Nucleus accumbens (tissue), 56 donors: ENCODE measurements at places on chromosomes 16 and 17.

DNA sequence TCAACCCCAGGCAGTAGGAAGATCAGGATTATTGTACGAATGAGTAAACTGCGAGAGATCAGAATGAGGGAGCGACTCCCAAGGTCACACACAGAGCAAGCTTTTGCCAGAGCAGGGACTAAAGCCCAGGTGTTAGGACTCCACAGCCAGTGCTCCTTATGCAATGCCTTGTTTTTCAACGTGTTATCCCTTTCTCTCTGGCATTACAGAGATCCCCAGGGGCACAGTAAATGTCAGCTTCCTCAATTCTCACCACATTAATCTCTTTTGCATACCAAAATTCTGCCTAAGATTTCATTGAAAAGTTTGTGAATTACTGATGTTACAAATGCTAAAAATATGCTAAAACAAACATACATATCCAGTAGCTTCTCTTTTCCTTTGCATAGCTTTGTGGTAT is 68.1 kb upstream of the CES5A start:
- no peak for DNase-seq

DNA sequence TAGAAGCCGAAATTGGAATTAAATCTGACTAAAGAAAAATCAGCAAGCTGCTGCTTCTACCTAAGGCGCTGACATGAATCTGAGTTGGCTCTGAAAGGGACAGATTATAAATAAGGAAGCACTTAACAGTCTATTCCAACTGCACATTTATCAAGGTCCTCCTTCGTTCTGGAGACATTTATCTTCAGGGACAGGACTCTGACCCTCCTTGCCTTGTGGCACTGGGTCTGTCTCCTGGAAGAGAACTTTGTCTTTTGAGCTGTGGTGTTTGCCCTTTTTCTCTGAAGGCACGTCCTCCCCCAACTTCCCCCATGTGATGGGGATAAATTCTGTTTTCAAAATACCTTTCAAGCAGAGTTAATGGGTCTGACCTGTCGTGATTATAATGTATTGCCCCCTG is 47.0 kb upstream of the MARCHF10 start:
- DNase-seq = no peak

DNA sequence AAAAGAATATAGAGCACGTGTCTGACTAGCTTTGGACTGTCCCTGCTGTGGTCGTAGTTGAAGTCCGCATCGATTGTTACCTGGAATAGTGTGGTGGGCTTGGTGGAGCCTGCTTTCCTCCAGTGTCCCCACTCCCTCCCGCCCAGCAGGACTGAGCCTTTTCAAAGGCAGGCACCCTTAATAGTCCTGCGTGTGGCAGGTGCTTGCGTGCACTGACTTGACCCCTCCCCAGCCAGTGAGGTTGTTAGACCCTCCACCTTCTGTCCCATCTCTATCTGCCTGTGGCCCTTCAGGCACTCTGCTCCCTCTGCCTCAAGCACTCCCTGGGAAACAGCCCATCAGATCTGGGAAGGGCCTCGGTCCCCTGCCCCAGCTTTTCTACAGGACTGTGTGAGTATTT is 36.6 kb downstream of the TMEM11 start:
- DNase-seq = no peak

DNA sequence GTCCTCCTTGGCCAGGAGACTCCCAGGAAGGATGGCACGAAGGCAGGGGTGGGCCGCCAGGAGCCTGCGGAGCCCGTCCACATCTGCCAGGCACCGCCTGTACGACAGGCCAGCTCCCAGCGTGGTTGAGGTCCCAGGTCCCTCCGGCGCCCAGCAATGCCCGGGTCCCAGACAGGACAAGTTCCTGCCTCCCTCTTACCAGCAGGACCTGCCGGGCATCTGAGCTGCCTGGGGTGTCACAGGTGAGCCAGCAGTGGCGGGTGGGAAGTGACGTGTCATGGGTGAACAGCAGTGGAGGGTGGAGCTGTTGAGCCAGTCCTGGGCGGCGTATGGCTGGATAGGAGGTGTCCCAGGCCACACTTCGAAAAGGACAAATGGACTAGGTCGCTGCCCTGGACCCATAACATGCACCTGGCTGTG is 15.7 kb upstream of the BAHCC1 start:
- DNase-seq = no peak

DNA sequence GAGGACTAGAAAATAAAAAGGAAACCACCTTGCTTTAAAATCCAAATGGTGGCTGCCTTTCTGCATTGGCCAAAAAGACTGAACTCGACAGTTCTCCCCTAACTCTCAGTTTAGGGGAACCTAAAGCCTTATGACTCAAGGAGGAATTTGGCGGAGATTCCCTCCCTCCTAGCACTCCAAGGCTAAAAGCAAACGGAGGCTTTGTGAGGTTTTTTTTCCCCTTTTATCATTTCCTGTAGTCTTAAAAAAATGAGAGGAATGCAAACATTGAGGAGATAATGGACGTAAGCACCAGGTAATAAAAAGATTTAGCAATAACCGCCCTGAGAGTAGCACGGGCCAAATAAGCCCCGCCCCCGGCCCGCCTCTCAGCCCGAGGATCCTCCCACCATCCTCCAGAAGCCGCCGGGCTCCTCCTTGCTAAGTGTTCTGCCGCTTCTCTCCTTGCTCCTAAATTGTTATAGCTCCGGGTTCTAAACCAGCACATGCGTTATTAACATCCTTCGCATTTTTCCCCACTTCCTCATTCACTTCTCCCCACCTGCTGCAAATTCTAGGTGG is 5.8 kb upstream of the KIFC3 start:
- peak; percentile 60 for DNase-seq

- no peak for DNase-seq
Observed at GRCh38 chr17:13323990-13324389, 277.7 kb downstream of the HS3ST3A1 start.

DNA sequence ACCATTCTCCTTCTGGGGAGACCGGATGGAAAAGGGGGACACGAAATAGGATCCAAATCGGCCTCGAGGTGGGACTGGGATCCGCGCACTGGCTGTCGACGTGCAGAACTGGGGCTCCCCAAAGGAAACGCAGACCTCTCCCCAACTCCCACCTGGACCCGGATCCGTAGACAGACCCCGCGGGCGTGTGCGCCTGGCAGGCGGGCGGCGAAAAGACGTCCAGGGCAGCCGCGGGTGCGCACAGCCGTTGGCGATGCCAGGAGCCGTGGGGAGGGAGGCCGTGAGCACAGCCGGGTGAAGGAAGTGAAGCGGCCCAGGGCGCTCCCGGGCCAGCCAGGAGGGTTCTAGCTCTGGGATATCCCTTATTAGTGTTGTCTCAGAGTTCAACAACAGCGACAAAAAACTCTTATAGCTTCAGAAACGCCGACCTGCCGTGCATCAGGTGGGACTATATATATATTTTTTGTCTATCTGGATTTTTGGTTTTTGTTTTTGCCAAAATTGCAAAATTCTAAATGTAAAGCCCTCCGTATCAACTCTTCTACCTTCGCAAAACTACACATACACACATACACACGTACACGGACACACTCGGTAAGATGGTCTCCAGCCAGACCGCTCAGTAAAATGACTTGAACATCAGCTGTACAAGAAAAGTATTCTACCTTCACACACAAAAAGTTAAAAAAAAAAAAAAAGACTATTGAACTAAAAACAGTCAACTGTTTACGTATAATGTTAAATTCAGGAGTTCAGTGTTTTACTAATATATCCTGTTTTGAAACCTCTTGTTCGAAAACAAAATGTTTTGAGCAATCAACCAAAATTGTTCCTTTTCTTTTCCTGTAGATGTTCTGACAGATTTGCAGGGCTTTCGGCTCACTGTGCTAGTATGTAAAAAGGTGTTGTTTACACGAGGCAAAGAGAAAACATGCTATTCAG is 5.2 kb upstream of the AATF start:
- DNase-seq = no peak

GRCh38 chr17:62671553-62671952 is 44.1 kb downstream of the MRC2 start:
- no peak for DNase-seq

DNA sequence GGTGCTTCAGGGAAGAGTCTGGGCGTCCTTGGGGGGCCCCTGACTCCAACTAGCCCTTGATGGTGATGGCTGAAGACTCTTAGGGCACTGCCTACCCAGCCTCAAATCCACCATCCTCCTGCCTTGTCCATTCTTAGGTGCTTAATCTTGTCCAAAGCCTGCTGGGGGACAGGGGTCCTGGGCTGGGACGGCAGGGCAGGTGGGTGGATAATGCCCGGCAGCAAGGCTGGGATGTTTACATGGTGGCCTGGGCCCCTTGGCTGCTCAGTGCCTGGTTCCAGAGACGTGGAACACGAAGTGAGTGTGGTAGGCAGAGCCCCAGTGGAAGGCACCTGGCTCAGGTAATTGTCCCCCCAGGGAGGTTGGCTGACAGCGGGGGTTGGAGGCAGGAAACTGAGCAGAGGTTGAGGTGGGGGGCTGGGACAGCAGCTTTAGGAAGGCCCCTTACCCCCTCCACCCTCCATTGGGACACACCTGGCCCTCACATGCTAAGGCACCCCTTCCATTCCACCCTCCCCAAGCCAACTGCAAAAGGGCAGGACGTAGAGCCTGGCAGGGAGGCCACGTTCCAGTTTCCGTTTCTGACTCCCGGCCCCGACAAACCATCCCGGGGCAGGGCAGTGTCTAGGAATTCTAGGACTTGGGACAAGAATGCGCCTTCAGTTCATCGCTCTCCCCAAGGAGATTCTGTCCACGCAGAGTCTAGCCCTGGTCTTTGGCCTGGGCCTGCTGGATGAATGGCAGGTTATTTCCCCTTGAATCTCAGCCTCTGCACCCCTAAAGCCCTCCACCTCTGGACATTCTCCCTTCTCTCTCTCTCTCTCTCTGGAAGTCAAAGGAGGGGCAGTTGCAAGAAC is 1.9 kb downstream of the FOXJ1 start:
- DNase-seq = no peak

DNA sequence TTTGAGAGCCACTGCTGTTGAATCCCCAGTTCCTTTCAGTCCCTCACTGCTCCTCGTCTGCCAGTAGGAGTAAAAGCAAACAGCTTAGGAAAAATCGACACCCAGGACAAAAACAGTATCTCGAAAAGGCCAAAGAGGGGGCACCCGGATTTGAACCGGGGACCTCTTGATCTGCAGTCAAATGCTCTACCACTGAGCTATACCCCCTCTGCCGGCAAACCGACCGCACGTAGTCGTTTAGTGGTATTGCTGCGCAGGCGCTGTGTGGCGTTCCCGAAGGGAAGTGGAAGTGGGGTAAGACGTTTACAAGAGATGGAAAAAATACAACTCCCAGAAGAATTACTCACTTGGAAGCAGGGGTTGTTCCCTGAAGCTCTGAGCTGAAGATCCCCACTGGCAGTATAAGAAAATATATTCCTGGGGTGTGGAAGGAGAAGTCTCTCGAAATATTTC is 2.2 kb upstream of the PLXDC1 start:
- peak; percentile 50 for DNase-seq

DNA sequence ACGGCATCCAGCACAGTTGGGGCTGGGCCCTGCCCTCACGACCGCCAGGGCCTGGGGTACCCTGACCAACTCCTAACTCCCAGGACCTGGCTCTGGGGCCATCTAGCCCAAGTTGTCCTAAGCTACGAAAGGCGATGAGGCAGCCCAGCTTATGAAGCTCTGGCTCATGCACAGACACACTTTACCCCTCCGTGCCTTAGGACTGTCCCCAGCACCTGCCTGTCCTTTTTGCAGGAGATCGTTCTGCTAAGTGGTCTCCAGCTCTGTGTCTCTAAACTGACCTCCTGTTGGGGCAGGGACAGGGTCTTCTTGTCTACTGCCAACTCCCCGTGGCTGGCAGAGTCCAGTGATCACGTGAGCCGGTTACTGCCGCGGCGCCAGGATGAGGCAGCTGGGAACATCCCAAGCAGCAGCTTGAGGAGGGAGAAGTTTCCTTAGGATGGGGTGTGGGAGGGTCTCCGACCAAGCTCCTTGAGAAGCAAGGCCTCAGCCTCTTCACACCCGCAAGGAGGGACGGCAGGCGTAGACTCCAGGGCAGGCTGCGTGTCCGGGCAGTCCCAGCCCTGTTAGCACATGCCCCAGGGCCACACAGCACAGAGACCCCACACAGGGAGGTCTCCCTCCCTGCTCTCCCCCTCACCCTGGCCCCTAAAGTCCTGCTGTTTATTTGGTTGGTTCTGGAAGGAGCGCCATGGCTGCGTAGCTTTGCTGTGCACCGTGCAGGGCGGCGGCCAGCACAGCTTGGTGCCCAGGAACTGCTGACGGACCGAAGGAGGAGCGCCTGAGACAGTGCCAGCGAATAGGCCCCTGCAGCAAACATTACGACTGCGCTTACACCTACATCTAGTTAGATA is 16.4 kb upstream of the METRNL start:
- DNase-seq = no peak

DNA sequence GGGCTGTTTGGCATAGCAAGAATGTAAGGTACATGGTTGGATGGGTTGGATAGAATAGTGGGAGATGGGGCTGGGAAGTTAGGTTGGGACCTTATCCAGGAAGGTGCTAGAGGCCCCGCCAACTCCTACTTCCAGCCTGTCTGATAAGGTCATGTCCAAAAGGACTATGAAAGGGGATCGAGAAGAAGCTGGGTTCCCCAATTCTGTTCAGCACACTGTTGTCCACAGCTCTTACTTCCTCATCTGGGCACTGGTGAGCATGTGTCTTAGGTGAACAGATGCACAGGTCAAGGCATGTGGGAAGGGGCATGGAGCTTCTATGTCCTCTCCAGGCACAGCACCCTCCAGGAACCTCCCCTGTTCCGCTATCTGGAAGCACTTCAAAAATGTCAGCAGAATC is 5.6 kb upstream of the ULK2 start:
- DNase-seq = no peak

DNA sequence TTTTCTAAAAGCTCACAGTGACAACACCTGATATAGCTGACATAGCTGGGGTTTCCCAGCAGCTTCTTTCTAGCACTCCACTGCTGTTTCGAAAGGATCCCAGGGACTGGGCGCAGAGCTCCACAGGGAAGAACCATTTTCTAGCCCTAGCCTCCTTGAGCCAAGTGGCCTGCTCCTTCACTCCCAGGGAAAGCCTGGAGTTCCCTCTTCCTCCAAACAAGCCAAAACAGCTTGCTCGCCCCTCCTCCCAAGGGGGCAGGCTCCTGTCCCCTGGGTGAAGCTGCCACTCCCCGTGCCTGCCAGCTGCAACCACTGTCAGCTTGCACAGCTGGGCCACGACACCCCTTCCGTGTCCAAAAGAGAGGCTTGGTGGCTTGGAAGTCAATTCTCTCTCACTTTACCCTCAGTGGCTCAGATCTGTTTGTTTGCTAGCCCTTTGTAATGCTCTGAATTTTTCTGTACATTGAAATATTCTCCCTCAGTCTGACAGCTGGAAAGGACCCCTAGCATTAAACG is 59.8 kb downstream of the CYTH1 start:
- DNase-seq = peak; percentile 30

DNA sequence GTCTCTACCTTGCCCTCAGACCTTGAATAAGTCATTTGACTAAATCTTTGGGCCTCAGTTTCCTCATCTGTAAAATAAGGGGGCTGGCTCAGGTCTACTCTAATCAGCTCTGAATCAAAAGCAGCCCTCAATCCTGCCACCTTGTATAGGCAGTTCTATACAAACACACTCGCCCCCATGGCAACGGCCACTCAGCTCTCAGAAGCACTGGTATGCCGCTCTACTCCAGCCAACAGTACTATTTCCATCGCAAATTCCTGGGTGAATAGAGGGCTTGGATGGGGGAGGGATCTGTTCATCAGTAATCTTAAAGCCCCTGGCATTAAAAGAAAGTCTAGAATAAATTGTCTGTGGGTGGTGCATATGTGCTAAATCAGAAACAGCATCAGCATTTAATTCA is 21.2 kb upstream of the TAOK1 start:
- no peak for DNase-seq

- no peak for DNase-seq
Observed at GRCh38 chr16:52384378-52384777, 162.6 kb downstream of the TOX3 start.
